G401 (cell line): ENCODE measurements at places on chromosomes 2 and 18. TPM values are rescaled to one million over a fixed set of nuclear protein-coding genes. Genes with fewer than 3 reads are reported as not detected.

Gene RAB6C
- total RNA-seq = not detected in 2 replicates

Gene CHAC2
- 12.6 and 15.7 TPM in 2 replicates for total RNA-seq

Gene DSC1
- not detected in 2 replicates for total RNA-seq

Gene IL18R1
- total RNA-seq = not detected in 2 replicates

Gene ABCG5
- total RNA-seq = not detected in 2 replicates

DNA sequence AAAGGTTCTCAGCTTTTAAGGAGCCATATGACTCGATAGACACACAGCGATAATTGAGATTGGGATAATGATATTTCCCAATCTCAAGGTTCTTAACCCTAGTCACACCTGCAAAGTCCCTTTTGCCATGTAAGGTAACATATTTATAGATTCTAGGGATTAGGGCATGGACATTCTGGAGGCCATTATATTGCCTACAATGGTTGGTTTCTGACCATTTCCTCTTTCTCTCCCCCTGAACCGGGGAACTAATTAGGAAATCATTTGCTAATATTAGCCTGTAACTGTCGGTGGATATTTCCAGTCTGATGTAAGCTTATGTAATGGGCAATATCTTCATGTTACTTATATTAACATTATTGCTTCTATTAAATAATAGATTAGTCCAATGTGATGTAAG, 40.8 kb upstream of the ARHGAP15 start:
- DNase-seq = no peak

GRCh38 chr2:196068271-196069209, at the start of gene DNAH7:
TSS of gene DNAH7 (minus strand) at chr2:196068837. CDS start at chr2:196068711, 126 bp downstream.
- DNase-seq = peak; percentile 73

DNA sequence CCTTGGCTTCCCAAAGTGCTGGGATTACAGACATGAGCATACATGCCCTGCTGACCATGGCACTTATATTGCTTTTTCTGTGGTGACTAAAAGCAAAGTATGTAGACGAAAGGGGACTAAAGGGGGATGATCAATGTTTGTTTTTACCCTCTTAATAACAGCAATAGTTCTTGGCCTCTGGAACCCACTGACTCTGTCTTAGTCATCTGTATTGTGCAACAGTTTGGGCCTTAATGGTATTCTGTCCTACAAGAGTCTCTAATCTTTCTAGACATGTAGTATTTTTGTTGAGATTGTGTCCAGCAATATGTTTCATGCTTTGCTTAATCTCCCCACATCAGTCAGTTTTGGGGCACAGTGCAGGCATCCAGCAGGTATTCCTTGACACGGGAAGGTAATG, 359.9 kb upstream of the FANCL start:
- DNase-seq = no peak

DNA sequence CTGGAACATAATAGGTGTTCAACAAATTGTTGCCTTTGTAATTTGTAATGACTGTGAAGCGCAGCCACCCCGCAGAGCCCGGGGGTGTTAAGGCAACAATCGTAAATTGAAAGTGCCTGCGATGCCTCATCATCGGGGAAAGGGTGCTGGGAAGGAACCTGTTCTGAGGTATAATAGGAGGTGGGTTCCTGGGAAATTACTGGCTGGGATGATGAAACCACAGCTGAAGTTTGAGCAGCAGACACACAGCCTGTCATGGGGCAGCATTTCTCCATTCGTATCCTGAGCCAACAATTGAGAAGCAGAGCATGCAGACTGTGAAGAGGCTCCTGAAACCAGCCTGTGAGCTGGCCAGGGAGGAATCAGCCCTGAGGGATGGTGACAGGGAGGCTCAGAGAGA, 404.0 kb upstream of the MYT1L start:
- DNase-seq = no peak

DNA sequence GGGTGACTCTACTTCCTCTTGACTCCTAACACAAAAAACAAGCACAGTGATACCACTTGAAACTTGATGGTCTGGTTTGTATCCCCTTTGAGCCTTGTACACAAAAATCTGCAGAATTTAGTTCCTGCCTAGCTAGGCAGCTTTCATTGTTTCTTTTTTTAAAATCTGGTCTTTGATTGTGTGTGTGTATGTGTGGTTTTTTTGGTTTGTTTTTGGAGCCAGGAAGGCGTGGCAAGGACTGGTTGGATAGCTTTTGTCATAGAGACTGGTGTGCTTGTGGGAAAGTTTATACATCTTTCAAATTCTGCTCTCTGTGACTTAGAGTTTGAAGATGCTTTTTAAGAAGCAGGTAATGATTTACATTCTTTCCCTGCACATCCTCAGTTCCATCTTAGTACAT, 127.4 kb downstream of the TANC1 start:
- DNase-seq = no peak

DNA sequence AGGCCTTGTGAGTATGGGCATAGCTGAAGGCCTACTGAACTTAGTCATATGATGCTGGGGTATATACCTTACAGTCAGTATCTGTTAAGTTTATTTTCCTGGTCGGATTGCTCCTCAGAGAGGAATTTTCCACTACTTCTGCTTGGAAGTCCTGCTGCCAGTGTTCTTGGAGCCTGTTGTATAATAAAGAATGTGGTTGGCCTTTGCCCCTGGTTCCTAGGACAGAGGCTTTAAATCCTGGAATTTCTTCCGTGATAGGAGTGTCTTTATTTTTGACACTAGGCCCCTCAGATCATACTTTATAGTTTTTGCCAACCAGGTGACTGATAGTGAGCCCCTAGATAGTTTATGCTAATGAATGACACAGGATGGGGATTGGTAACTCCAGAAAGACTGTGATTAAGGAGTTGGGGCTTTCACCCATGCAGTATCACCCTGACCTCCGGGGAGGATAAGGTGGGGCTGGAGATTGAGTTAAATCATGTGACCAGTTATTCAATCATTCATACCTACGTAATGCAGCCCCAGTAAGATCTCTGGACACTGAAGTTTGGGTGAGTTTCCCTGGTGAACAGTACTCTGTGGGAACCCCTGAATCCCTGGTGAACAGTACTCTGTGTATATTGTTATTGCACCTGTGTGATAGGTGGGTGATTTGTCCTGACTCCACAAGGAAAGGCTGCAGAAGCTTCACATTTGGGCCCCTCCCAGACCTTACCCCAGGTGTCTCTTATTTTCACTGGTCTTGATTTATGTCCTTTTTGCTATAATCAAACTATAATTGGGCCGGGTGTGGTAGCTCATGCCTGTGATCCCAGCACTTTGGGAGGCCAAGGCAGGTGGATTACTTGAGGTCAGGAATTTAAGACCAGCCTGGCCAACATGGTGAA, 56.9 kb downstream of the COMMD1 start:
- no peak for DNase-seq

DNA sequence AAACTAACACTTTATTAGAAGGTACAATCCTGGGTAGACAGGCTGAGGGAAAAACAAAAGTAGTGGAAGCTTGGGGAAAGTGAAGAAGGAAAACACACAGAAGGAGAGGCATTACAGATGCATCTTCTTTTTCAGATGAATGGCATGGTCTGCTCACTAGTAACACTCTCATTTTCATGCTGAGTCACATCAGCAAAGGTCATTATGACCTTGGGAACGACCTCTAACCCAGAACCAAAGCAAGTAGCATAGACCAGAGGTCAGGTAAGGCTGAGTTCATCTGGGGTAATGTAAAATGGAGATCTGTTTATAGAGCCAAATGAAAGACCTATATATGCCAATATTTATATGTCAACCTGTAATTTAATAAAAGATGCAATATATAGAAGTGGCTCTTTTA, 294.4 kb upstream of the LRRTM4 start:
- DNase-seq = no peak

DNA sequence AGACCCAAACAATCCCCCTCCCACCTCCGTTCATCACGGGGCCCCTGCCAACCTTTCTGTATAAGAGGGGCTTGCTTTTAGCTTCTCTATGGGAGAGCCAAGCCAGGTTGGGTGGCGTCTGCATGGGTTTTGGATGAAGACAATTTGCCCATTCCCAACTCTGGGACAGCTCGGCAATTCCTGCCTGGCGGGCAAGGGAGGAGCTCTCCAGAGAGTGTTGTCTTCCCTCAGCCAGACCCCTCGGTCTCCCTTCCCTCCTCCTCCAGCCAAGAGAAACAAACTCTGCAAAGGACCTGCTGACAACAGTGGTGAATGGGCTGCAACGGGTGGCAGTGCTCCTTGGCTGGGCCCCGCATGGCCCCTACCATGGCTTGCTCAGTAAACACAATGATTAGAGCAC, 267.2 kb upstream of the HDAC4 start:
- DNase-seq = no peak
